Activated T-cell treated with anti-CD3 and anti-CD28 coated beads, Interleukin-2, amount 50 U/mL, for 72 hours (primary cell): ENCODE measurements at places on chromosomes 2 and 18.

- DNase-seq = no peak
These were observed 495 bp upstream of the ASIC4 start for GRCh38 chr2:219513787-219514186.

- no peak for DNase-seq
These were observed 100.5 kb upstream of the DOK6 start for GRCh38 chr18:69300185-69300584.

DNA sequence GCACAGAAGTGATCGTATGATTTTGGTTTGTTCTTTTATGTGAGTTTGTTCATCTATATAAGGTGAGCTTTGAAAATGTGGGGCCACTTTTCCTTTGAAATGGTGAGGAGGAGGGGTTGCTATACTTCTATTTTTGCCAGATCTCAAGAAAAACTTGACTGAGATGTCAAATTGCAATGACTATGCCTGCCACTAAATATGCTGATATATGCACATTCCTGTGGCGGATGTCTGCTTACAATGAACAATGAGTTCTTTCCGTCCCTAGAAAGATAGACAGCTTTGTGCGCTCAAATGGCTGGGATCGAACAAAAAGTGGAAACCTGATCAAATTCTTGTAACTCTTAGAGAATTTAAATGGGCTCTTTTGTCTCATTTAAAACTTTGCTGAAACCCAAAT lies 28.7 kb downstream of the MYT1L start:
- DNase-seq = no peak

DNA sequence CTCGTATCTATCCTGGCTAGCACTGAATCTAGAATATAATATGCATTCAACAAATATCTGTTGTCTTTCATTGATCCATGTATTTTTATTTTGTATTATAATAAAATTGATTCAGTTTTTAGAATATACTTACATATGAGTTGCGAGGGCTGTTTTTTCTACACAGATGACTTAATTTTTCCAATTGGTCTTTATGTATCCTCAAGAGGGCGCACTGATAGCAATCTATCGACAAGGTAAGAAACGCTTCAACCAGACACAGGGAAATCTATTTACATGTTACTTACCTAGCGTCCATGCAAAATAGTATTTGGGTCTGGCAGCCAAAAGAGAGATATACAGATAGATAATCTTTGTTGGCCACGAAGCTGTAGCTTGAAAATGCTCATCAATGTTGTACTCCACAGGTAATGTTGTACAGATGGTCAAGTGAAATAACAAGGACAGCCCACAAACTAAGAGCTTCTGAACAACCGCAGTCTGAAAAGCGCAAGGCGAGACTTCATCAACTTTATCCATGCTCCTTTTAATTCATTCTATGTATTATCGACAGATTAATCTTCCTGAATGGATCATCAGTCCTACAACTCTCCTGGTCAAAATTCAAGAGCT lies 35.5 kb upstream of the KIDINS220 start:
- DNase-seq = no peak

GRCh38 chr2:126639276-126639675 lies 16.7 kb upstream of the GYPC start:
- DNase-seq = no peak

DNA sequence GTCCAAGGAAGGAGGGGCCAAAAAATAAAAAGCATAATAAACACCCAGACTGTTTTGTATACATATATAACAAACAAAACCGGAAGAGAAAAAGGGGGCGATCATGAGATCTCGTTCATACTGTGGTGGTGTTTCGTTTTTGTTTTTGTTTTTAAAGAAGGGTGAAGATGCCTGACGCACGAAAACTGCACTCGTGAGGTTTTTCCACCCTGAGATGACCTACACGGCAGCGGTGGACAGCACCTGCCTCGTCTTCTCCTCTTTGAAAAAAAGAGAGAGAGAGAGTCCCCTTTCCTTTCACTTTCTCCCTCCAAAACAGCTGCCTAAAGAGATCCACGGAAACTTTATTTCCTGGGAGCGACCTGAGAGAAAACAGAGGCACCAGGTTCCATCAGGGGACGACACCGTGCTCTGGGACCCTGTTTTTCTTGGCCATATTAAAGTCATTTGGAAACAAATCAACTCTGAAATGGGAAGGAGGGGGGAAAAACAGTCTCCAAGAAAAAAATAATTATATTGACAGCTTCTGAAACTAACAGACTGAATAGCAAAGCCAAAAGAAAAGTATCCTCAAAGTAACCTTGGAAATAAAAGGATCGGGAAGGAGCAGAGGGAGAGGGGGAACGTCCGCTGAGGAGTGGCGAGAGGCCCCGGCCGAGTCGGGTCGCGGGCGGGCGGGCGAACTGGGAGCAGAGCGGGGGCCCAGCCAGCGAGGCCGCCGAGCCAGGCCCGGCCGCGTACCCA lies 3.5 kb downstream of the POU3F3 start:
- no peak for DNase-seq

- DNase-seq = no peak
These were observed 519.6 kb downstream of the LRP1B start for GRCh38 chr2:141611176-141611571.

DNA sequence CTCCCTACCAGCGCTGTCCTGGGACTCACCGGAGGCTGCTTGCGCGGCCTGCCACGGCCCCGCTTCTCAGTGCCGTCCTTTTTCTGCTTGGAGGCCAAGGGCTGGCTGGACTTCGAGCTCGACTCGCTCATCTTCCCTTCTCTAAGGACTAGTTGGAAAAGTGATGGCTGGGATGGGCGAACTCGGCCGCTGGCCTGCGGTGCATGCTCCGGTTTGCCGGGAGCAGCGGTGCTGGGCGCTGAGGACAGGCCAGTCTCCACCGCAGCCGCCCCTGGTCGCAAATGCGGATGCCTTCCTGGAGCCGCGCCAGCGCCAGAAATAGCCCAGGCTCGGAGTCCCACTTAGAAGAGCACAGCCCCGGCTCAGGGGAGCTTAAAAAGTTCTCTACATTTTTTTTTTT lies 3.1 kb downstream of the C2orf81 start:
- DNase-seq = no peak

DNA sequence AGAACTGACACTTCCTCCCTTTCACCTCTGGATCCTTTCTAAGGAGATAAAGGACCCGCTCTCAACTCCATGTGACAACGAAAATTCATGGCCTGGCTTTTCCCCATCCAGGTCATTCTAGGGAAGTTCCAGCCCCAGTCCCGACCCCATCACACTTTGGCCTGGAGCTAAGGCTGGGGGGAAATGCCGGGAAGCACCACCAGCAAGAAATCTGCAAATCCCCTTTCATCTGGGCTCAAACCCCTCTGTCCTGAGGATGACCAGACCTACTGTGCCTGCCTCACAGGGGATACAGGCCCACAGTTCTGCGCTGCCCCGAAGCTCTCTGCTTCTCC lies 1.3 kb downstream of the SIX2 start:
- no peak for DNase-seq

DNA sequence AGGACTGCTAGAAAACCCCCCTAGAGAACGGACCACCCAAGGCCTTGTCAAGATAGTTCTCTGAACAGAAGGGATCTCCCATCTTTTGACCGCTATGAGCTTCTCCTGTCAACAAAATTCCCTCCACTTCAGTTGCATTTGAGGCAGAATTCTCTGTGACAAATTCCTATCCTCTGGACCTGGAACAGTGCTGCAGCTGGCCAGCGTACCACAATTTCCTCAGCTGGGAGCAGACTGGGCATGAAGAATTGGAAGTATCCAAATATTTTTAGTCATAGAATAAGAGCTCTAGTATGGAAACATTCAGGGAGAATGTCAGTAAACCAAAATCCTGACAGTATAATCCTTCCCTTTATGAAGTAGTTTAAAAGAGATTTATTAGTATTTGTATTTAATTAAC lies 147.1 kb upstream of the BOD1L2 start:
- no peak for DNase-seq

GRCh38 chr2:31675485-31675901 lies 94.8 kb upstream of the SRD5A2 start:
- no peak for DNase-seq

DNA sequence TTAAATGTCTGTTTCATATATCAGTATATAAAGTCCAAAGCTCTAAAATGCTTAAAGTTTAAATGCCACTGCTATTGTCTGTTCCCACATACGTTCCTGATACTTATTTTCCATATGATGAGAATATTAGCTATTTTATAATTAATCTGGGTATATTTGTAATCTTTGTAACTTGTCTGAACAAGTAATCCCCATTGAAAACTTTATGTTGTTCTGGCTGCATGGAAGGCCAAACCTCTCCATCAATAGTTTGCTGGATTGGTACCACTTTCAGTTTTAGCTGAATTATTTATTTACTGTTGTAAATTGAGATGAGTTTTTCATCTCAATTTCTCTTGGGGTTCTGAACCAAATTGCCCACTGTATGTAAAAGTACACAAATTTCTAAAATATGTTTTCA lies 1.5 kb downstream of the MBD5 start:
- no peak for DNase-seq

DNA sequence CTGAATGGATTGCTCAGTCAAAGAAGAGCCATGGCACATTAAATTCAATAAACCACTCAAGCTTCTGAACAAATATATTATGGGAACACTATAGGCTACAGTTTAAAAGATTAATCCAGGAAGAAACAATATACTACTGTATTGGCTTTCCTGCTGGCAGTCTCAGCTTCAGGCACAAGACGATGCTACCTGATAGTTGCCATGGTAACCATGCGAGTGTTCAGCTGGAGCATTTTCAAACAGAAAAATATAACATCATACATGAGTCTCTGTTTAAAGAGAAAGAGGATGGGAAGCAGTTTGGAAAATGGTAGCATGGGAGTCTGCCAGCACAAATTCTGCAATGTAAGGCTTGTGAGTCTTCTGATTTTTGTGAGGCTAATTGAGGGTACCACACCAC lies 65.9 kb upstream of the CPO start:
- DNase-seq = no peak

GRCh38 chr2:210626849-210627248 lies 70.5 kb downstream of the CPS1 start:
- DNase-seq = no peak

DNA sequence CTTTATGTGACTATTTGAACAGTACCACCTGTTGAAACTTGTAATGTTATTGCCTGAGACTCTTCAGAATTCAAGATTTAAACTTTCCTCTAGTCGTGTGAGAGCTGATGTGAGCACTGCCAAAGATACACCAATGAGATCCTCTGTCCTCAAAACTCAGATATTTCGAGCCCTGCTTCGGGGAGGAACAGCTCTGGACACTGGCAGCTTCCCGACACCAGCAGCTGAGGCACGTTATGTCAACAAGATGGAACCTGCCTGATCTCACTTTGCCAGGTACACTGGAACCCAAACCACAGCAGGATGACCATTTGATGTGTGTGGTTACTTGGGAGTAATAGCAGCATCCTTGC lies 319.9 kb upstream of the RBMS1 start:
- no peak for DNase-seq

GRCh38 chr2:231336236-231336635 lies 59.3 kb upstream of the B3GNT7 start:
- DNase-seq = no peak

DNA sequence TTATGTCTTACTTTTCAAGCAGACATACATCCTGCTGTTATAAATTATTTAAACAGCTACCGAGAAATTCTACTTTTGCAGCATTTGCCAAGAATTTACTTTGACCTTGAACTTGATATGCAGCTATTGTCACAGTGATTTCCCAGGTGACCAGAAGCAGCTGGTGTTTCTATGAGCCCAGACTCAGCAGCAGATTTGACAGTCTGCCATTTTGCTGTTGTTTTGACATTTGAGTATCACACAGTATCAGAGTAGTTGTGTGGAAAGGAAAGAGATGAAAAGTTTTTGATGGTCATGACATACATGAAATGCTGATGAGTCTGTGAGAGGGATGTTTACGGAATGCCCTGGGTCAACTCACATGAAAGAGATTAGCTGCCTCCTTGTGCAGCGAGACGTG lies 6.6 kb upstream of the CCDC195 start:
- DNase-seq = no peak
